Nephron progenitor cell (in vitro differentiated cells): ENCODE measurements at places on chromosomes 1 and 21.

DNA sequence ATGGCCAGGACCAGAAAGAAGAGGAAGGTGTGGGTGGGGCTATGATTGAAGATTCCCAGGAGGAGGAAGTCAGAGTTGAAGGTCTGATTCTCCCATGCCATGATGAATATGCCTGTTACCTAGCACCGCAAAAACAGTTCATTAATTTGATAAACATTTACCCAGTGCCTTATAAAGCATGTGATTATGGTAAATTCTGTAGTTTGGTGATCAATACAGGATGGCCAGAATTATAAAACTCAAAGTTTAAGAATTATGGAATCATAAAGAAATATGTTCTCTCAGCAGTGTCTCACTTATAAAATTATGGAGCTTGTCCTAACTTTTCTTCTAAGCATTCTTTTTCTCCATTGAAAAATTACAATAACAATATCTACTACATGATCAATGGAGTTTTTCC is at the start of gene OR2M7:
Gene OR2M7, minus strand, starts transcription at position 101 of the 400 bp plus-strand sequence. Its CDS starts 0 bp downstream, at position 101.
- H3K4me3 ChIP-seq, result no peak within 1 kb of the TSS
- H3K27ac ChIP-seq, result no peak within 1 kb of the TSS
- DNase-seq, result no peak
- H3K36me3 ChIP-seq, result no peaks in the 10 kb centered on the region
- peaks cover 3% of the 10 kb centered on the region for H3K27me3 ChIP-seq
- no peaks in the 10 kb centered on the region for H3K4me1 ChIP-seq

- H3K4me3 ChIP-seq, result peak overlapping the region; percentile 95
- H3K27me3 ChIP-seq, result no peaks in the 10 kb centered on the region
- peaks cover 26% of the 10 kb centered on the region for H3K36me3 ChIP-seq
- H3K4me1 ChIP-seq, result peaks cover 67% of the 10 kb centered on the region
Observed at GRCh38 chr1:87333692-87334347, 5.1 kb downstream of the LMO4 start.

DNA sequence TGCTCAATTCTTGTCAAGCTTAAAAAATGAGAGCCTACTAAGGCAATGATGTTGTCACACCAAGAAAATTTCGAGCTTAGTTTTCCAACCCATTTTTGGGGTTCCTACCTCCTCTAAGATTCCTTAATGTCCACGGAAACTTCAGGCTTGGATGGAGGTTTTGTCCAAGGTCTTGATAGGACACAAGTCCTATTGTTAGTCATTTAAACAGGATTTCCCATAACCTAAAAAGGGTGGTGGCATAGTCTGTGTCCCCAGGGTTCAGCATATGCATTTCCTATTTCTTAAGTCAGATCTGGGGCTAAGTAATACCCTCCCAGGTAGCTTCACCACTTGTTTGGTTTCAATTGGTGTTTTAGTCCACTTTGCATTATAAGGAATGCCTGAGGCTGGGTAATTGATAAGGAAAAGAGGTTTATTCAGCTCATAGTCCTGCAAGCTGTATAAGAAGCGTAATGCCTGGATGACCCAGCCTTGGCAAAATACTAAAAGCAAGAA is 10.9 kb upstream of the PADI2 start:
- H3K27me3 ChIP-seq, result peaks cover 22% of the 10 kb centered on the region
- no peaks in the 10 kb centered on the region for H3K36me3 ChIP-seq
- DNase-seq, result no peak
- H3K27ac ChIP-seq, result no peak overlapping the region

DNA sequence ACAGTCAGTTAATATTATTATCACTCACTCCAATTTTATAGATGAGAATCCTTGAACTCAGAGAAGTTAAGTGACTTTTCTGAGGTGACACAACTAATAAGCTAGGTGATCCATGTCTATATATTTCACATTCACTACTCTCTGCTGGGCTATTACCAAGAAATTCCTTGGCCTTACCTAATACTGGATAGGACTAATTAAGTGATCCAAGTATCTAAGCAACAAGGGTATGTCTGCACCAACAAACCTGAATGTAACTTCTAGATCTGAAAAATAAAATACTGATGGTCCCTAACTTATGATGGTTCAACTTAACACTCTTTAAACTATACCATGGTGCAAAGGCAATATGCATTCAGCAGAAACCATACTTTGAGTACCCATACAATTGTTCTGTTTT is 14.8 kb upstream of the CASQ2 start:
- no peaks in the 10 kb centered on the region for H3K27me3 ChIP-seq
- H3K27ac ChIP-seq, result no peak overlapping the region
- H3K36me3 ChIP-seq, result no peaks in the 10 kb centered on the region
- peaks cover 4% of the 10 kb centered on the region for H3K4me1 ChIP-seq
- H3K4me3 ChIP-seq, result no peak overlapping the region
- DNase-seq, result no peak

GRCh38 chr1:78227705-78228635 is 182.2 kb downstream of the GIPC2 start:
- no peaks in the 10 kb centered on the region for H3K36me3 ChIP-seq
- no peak overlapping the region for H3K4me3 ChIP-seq
- no peaks in the 10 kb centered on the region for H3K4me1 ChIP-seq
- DNase-seq, result no peak

DNA sequence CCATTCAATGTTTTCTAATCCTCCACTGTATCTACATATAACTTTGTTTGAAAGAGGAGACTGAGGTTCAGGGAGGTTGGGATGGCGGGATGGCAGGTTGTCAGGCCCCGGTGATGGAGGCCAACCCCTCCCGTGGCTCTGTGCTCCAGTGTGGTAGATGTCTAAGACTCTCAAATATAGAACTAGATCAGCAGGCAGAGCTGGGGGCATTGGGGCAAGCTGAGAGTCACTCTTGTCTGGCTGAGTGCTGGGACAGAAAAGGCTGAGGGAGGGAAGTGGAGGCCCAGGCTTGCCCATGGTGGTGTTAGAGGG is 1.7 kb downstream of the IL6R start:
- H3K27me3 ChIP-seq, result peaks cover 79% of the 10 kb centered on the region
- no peaks in the 10 kb centered on the region for H3K36me3 ChIP-seq
- DNase-seq, result no peak
- peak overlapping the region; percentile 75 for H3K4me3 ChIP-seq
- no peak overlapping the region for H3K27ac ChIP-seq
